ENCODE measurements at places on chromosomes 5 and 9.

GRCh38 chr5:106258591-106259125 lies 1412.1 kb downstream of the EFNA5 start:
- no peak for DNase-seq

GRCh38 chr5:42306287-42306686 lies 117.0 kb upstream of the GHR start:
- DNase-seq: no peak

DNA sequence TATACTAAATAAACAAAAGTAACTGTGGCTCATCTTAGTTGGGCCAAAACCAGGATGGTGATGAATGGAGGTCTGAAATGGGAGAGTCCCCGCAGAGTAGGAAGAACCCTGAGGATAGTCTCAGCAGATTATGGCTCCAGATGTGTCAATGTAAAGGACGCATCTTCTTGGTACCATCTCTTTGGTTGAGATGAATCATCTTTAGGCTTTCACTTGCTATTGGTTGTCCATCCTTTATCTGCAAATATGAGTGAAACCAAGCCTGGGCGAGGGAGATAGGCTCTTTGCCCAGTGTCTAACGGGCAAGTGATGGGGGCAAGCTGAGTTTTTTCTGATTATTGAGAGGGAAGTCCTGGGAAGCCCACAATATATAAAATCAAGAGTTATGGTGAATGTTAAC lies 19.4 kb upstream of the LCP2 start:
- DNase-seq: no peak

- no peak for DNase-seq
These were observed 12.6 kb downstream of the HSD17B3 start for GRCh38 chr9:96289392-96289791.

DNA sequence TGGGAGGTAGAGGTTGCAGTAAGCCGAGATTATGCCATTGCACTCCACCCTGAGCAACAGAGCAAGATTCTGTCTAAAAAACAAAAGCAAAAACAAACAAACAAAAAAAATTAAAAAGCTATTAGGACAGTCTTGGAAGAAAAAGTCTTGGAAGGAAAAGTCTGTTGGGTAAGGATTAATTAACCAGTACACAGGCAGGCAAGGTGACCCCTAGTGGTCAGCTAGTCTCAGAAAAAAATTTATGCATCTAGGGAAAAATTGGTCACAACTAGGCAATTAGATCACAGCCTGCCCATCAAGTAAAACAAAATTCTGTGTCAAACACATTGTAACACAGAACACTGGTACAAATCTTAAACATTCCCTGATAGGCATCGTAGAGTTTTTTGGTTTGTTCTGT lies 6.7 kb upstream of the ANKRD18B start:
- DNase-seq: peak; percentile 9

- no peak for DNase-seq
These were observed 53.7 kb upstream of the TEX48 start for GRCh38 chr9:114735704-114736103.

DNA sequence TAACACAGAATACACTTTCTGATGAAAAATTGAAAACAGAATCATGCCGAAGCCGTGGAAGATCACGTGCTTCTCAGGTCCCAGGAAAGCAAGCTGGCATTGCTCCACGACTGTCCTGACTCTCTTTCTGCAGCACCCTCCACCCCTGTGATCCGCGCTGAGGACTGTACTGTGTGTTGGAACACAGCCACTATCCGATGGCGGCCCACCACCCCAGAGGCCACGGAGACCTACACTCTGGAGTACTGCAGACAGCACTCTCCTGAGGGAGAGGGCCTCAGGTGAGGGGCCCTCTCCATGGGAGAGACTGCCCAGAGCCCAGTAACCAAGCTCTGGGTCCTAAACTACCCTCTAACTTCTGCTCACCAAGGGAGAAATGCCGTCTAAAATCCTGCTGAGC lies 73.3 kb downstream of the CMYA5 start:
- DNase-seq: no peak

DNA sequence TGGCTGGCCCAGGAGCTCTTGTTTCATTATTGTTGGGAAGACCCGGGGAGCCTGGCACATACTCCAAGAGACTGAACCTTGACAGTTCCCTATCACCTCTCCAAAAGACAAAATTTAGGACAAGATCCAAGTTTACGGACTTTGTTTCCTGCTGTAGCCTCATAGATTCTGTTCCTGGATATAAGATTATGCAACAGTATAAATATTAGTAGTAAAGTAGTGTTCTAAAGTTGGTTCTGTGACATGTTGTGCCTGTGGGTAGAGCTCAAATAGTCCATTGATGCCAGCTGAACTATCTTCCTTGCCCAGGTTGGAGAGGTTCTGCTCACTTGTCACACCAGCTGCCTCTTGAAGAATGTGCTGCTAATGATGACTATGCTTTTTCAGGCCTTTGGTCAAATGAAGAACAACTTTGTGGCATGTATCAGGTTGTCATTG lies 430.2 kb downstream of the DMAC1 start:
- no peak for DNase-seq

- no peak for DNase-seq
These were observed 128.2 kb upstream of the SLC44A1 start for GRCh38 chr9:105116052-105116868.

DNA sequence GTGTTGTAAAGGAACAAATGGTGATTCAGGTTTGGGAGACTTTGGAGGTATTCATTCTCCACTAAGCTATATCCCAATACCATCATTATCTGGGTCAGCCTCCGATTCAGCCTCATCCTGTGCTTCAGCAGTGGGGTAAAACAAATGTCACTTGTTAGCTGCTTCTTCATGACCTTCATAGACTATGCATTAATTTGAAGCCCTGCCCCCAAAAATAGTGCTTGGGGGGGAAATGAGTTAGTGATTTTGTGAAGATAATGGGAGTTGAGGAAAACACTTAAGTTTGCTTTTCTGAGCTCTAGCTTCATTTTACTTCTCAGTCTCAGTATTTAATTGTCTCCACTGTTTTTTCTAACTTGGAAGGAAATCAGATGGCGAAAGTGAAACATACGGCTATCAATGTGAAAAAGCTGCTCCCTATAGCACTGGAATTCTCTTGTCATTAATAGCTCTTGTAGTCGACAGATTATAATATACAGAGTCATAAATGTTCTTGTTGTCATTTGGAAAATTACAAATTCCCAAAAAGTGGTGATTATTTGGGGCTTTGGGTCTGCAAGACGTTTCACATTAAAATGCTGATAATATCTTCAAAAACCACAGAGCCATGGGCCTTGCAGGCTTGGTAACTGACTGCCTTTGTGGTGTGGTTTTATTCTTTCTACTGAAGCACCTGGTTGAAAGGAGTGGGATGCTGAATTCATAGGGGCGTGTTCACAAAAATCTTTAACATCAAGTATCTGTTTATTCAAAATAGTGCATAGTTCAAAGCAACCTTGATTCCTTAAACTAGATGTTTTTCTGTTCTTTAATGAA lies 40.0 kb downstream of the PIK3R1 start:
- DNase-seq: no peak

DNA sequence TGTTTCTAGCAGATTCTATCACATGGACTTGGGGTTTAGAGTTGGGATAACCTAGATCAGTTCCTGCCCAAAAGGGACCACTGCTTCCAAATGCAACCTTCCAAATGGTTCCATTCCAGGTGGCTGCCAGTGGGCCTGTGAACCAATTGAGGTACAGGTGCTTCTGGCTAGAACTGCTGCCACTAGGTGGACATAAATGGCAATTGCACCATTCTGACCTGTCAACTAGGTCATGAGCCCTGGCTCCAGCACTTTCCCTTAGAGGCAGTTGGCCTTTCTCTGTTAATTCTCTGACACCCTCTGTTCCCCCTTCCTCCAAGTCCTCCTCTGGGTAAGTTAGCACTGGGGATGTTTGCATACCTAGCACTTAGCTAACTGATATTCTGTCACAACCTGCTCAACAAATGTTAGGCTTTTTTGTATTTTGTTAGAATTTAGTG lies 16.6 kb upstream of the HEMGN start:
- peak; percentile 76 for DNase-seq
